ENCODE measurements at places on chromosomes 11 and 22. TPM values are rescaled to one million over a fixed set of nuclear protein-coding genes. Genes with fewer than 3 reads are reported as not detected.

MS4A14 gene
- not detected for total RNA-seq

MRGPRX4 gene
- not detected for total RNA-seq

SCGB1C1 gene
- not detected for total RNA-seq

- no peak for DNase-seq
Observed at GRCh38 chr11:44403176-44403575, 93.2 kb upstream of the ALX4 start.

- DNase-seq = no peak
Observed at GRCh38 chr11:94058630-94059029, 37.5 kb downstream of the HEPHL1 start.

GRCh38 chr11:103619938-103620337, 416.5 kb upstream of the DDI1 start:
- no peak for DNase-seq

GRCh38 chr22:49899530-49899929, 18.7 kb downstream of the ALG12 start:
- DNase-seq = no peak

DNA sequence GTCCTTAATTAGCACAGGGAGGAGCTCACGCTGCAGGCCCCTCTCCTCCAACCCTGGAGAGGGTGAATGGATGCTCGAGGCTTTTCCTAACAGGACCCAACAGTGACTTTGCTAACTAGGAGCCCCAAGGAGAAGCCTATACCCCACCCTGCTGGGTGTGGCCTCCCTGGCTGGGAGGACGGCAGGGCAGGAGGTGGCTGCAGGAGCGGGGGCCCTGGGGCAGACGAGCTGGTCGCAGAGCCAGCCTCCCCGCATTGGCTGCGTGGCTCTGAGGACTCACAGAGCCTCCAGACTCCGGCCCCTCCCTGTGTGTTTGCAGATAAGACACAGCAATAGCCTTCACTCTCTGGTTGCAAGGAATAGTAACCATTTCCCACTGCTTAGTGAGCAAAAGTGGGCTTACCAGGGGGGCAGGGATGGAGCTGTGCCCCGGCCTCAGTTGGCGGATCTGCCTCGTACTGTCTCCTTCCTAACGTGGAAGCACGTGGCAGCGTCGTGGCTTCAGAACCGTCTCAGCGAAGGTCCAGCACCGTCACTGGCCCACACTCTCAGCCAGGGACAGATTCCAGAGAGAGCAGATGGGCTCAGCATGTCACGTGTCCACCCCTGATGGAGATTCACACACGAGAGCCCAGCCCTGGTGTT, 1087.5 kb downstream of the BRD1 start:
- DNase-seq = no peak
